ENCODE measurements at places on chromosomes 3 and 15. TPM values are rescaled to one million over a fixed set of nuclear protein-coding genes. Genes with fewer than 3 reads are reported as not detected.

- no peak for DNase-seq
Observed at GRCh38 chr3:71430941-71431552, 152.5 kb downstream of the FOXP1 start.

GRCh38 chr3:48478626-48479555 is 25.1 kb downstream of the SHISA5 start:
- no peak for DNase-seq

DNA sequence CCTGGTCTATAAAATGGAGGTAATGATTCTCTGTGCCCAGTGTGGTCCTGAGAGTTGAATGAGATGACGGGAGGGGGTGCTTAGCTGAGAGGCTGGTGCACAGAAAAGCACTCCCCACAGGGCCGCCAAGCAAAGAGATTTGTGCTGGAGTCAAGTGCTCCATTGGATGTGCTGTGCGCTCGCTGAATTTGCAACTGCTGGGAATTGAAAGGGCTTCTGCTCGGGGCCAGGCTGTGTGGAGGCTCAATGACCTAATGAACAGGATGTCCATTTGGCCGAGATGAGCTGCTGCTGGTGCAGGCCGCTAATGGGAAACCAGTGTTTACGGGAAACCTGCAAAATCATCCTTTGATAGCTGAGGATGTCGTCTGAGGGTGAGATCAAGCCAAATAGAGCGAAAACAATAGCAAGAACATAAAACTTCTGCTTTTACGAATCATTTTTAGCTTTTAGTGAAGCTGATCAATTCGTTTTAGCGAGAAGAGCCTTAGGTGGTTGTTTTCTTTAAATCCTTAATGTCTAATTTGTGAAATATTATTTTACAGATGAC is 211.7 kb downstream of the GABRG3 start:
- DNase-seq: no peak

- DNase-seq: no peak
Observed at GRCh38 chr3:131393868-131394267, 12.3 kb downstream of the NUDT16 start.

- no peak for DNase-seq
Observed at GRCh38 chr3:193335031-193335430, 43.5 kb downstream of the ATP13A5 start.

DNA sequence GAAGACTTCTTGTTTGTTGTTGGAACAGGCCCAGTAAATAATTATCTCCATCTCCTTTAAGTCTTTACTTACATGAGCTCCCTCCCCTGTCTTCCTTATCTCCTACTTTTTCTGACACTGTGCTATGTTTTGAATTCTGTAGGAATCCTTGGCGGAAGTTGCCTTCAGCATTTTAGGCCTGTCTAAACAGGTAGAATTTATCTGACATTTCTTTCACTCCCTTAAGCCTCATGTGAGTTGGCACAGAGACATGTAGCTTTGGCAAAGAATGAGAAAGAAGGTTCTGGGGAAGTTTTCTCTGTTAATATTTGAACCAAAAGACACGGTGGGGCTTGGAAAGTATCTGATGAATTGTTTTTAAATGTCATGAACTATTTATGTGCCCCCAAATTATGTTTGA is 8.1 kb downstream of the MCTP2 start:
- no peak for DNase-seq

- DNase-seq: no peak
Observed at GRCh38 chr3:112111785-112112402, 21.2 kb downstream of the GCSAM start.

GRCh38 chr3:118846176-118846575 is 188.5 kb downstream of the IGSF11 start:
- DNase-seq: no peak

GRCh38 chr3:48507256-48508061 is 3.5 kb upstream of the SHISA5 start:
- peak; percentile 45 for DNase-seq

GRCh38 chr3:47008234-47008796 is 28.8 kb downstream of the NBEAL2 start:
- DNase-seq: no peak

DNA sequence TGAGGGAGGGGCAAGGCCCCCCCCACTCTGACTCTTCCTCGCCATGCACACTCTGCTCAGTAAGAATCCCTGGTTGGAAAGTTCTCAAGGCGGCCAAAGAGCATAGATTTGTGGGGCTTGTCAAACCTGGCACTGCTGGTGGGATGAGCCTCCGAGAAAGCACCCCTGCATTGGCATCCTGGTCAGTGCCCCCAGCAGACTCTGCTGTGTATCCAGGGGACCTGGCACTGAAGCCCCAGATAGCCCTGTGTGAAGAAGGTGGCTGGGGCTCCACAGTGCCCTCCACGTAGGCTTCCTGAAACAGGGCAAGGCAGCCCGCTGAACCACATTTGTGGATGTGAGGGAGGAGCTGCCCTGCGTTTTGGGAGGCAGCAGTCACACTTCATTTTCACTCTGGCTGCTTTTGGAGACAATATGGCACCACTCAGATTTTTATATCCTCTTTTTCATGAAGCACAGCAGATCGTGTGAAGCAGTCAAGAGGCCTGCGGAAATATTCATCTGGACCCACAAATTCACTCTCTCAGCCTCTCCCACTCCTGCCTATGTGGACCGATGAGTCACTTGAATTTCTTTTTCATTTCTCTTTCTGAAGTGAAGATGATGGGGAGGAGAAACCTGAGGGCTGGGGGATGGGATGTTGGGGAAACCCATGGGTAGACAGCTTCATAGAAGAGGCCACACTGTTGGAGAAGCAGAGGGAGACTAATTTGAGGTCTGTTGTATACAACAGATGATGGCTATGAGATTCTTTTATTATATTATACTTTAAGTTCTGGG is 88.7 kb upstream of the BCL6 start:
- DNase-seq: no peak

- no peak for DNase-seq
Observed at GRCh38 chr3:142148044-142148791, 1.1 kb downstream of the TFDP2 start.

DNA sequence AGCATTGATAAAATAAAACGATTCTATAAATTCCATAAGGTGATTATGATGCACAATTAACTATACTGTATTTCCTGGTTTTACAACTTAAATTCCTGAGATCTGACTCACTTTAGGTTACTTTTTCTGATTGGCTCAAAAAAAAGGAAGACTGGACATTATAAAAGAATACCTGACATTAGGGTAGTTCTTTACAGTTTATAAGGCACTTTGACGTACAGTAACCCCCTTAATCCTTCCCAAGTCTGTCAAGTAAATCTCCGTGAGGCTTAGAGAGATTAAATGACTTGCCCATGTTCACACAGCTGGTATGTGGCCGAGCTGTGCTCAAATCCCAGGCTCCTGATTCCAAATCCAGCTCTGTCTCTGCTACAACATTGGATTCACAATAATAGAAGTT is 1.0 kb upstream of the SLTM start:
- DNase-seq: no peak

DNA sequence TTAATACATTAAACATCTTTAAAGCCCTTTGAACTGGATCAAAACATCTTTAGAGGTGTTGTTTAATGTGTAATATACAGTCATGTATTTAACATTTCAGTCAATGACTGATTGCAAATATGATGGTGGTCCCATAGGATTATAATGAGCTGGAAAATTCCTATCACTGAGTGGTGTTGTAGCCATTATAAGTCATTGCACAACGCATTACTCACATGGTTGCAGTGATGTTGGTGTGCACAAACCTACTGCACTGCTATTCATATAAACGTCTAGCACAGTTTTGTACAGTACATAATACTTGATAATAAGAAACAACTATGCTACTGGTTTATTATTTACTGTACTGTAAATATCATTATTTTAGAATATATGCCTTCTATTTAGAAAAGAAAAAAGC is 75.6 kb downstream of the DTWD1 start:
- DNase-seq: no peak

GRCh38 chr15:85380812-85381642 is 624 bp downstream of the AKAP13 start:
- DNase-seq: peak; percentile 44

DNA sequence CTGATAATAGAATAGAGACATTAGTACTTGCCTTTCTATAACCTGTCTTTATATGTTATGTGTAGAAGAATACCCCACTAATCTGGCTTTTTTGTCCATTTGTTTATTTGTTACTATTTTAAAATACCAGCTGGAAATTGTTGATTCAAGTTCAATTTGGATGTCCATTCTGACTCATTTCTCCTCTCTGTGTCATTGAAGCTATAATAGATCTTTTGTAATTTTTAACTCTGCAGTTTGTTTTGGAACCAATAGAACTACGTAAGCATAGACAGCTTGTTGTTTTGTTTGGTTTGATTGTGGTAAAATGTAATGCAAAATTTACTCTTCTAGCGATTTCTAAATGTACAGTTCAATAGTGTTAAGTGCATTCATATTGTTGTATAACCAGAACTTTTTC is 390.4 kb downstream of the ZIC1 start:
- no peak for DNase-seq

- DNase-seq: no peak
Observed at GRCh38 chr3:96959474-96959873, 145.1 kb downstream of the EPHA6 start.

DNA sequence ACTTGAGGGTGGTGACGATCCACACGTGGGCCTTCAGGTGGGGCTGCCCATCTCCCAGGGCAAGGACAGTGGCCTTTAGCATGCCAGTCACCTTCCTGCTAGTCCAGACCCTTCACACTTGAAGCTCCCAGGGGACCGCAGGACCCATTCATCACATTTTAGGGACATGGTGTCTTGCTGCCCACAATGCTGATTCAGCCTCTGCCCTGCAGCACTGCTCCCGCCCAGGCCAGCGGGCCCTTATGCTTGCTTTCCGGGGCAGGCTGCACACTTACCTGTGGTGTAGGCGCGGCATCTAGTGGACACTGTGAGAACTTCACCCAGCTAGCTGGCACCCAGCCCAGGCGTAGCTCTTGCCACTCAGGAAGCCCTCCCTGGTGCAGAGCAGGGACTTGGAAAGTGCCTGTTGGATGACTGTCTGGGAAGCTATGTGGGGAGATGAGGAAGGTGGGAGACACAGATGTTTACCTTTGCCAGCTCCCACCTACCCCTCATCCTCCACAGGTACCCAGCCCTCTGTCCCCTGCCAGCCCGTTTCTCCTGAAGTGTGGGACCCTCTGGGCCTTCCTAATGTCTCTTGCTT is 26.3 kb upstream of the NR2C2 start:
- peak; percentile 78 for DNase-seq

The MFAP1 gene
- 71.1 TPM for polyA plus RNA-seq

The IQCF5 gene
- polyA plus RNA-seq: not detected

The MUC4 gene
- polyA plus RNA-seq: 0.61 TPM

The IGDCC3 gene
- polyA plus RNA-seq: 10.6 TPM

The MEX3B gene
- 16.9 TPM for polyA plus RNA-seq

The FAM107A gene
- 4.4 TPM for polyA plus RNA-seq

The SAMD7 gene
- not detected for polyA plus RNA-seq

The SCN11A gene
- polyA plus RNA-seq: 1.6 TPM

The ADPRH gene
- polyA plus RNA-seq: 6.1 TPM

The RAB8B gene
- 31.6 TPM for polyA plus RNA-seq

The MYNN gene
- polyA plus RNA-seq: 25.3 TPM

The PLSCR2 gene
- polyA plus RNA-seq: 0.84 TPM

The SAMMSON gene
- polyA plus RNA-seq: not detected

Measured in renal pelvis (tissue), 12 donors.